ENCODE measurements at places on chromosomes 1 and 21. TPM values are rescaled to one million over a fixed set of nuclear protein-coding genes. Genes with fewer than 3 reads are reported as not detected.

GRCh38 chr1:78358165-78358564 is 132.6 kb upstream of the PTGFR start:
- no peak for DNase-seq

- no peak for DNase-seq
Observed at GRCh38 chr1:1230656-1231399, 973 bp downstream of the SDF4 start.

- DNase-seq, result no peak
Observed at GRCh38 chr1:119372503-119373086, 4.0 kb downstream of the HAO2 start.

The MANEAL gene
- total RNA-seq, result 1.8 TPM

GRCh38 chr1:233240829-233241682 is 54.5 kb downstream of the PCNX2 start:
- peak; percentile 36 for DNase-seq

- peak; percentile 46 for DNase-seq
Observed at GRCh38 chr1:23422241-23422877, 2.2 kb downstream of the TCEA3 start.

DNA sequence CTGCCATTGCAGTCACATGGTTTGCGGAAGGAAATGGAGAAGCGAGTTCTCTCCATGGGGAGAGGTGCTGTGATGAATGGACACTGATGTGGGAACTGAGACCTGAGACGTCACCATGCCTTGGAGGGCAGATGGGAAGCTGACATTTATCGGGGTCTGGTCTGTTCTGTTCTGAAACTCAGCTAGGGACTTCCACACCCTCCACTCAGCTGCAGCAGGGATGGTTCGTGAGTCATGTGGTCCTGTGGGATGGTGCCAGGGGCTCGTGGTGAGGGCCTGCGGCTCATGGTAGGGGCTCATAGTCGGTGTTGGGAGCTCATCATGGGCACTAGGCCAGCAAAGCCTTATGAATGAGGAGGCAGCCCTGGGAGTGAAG is 6.1 kb downstream of the GPR137B start:
- no peak for DNase-seq

The IL20 gene
- total RNA-seq, result not detected

The GPR3 gene
- total RNA-seq, result not detected

DNA sequence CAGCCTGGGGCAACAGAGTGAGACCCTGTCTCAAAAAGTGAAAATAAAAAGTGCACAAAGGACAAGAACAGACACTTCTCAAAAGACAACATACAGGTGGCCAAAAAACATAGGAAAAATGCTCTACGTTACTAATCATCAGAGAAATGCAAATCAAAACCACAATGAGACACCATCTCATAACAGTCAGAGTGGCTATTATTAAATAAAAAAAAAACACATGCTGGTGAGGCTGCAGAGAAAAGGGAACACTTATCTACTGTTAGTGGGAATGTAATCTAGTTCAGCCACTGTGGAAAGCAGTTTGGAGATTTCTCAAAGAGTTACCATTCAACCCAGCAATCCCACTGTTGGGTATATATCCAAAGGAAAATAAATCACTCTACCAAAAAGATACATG is 173.2 kb downstream of the SMYD3 start:
- no peak for DNase-seq

The PPFIA4 gene
- total RNA-seq, result 0.21 TPM

GRCh38 chr1:90826834-90827233 is 109.7 kb upstream of the BARHL2 start:
- DNase-seq, result no peak

DNA sequence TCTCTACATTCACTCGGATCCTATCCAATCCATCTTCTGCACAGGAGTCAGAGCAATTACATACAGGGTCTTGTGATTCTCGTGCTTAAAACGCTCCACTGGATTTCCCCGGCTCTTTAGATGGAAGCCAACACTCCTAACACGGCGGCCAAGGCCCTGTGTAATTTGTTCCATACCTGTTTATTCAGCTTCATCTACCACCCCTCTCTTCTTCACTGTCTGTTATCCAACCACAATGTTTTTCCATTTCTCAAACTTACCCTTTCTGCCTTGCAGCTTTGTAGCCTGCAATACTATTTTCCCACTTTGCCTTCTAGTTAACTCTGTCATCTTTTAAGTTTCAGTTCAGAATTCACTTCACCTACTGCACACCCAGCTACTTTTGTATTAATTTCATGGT is 249.6 kb upstream of the USP25 start:
- no peak for DNase-seq

DNA sequence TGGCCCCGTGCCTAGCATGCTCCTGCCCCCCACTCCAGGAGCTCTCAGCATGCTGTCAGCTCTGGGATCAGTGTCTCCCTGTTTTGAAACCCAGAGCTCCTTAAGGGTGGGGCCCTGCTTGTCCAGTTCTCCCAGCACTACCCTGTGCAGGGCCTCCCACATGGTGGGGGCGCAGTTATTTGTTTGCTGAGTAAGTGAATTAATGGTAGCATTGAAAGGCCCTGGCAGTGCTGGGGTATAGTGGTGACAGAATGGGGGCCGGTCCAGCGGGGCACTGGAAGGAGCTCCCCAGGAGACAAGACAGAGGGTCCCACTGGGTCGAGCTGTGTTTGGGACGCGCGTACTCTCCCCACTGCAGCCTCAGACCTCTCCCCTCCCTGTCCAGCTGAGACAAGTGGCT is 99.9 kb downstream of the NPHP4 start:
- no peak for DNase-seq

GRCh38 chr1:178275049-178275448 is 181.1 kb downstream of the RASAL2 start:
- DNase-seq, result no peak

DNA sequence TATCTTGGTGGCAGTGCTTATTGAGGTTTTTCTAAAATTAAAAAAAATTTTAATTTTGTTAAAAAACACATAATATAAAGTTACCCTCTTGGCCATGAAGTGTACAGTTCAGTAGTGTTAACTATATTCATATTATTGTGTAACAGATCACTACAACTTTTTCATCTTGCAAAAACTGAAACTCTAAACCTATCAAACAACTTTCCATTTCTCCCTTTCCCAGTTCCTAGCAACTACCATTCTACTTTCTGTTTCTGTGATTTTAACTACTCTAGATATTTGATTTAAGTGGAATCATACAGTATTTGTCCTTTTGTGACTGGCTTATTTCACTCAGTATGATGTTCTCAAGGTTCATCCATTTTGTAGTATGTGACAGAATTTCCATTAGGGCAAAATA is 55.5 kb downstream of the SLAMF6 start:
- no peak for DNase-seq

GRCh38 chr1:31843506-31843905 is 27.7 kb upstream of the SPOCD1 start:
- no peak for DNase-seq

The CCDC181 gene
- total RNA-seq, result 3.6 TPM

The PCBP3 gene
- total RNA-seq, result 6.7 TPM

The NBPF9 gene
- total RNA-seq, result 16.5 TPM

The ARHGEF19 gene
- 7.9 TPM for total RNA-seq

DNA sequence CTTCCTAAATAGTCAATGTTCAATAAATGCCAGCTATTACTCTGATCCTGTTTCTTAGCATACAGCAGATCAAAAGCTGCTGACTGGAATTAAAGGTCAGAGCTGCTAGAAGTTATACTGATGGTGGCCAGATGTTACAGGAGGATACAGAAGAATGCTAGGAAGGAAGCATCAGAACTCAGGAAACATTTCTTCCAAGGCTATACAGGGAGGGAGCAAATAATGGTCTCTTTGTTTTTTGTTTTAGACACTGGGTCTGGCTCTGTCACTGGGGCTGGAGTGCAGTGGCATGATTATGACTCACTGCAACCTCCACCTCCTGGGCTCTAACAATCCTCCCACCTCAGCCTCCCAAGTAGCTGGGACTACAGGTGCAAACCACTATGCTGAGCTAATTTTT is 175.5 kb downstream of the RGS7 start:
- DNase-seq, result no peak

DNA sequence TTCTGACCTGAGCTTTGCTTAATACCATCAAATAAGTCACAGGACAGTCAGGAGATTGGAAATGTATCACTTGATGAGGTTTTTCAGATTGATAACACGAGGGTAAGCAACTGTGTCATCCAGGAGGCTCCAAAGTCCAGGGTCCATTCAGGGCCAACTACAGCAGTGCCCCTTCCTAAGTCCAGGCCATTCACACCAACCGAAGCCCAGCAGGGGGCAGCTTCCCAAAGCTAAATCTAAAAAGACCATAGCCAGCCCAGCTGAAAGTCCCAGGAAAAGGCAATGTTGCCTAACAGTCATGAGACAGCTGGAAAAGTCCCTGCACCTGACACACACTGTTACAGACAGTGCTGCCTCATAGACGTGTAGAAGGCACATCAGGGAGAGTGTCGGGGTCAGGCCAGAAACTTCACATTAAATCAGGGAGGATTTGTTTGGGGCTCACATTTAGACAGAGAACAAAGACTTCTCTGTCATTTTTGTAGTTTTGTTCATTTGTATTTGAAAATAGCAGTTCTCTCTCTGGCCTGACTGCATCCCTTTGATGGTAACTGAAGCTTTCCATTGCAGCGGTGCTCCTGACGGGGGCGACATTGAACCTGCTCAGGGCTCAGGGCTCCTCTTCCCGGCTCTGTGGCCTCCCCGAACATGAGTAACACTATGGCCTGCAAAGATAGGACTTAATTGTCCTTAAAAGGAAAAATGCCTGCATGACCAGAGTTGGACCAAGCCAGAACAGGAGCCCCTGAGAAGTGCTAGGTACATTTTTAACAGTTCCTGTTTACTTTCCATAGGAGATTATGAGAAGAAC is 200.4 kb downstream of the NRIP1 start:
- DNase-seq, result peak; percentile 77

The KCNA3 gene
- total RNA-seq, result 1.9 TPM

The SLC45A1 gene
- 9.6 TPM for total RNA-seq

GRCh38 chr1:37038227-37039093 is 4.1 kb upstream of the GRIK3 start:
- DNase-seq, result no peak

The GPR25 gene
- total RNA-seq, result not detected

DNA sequence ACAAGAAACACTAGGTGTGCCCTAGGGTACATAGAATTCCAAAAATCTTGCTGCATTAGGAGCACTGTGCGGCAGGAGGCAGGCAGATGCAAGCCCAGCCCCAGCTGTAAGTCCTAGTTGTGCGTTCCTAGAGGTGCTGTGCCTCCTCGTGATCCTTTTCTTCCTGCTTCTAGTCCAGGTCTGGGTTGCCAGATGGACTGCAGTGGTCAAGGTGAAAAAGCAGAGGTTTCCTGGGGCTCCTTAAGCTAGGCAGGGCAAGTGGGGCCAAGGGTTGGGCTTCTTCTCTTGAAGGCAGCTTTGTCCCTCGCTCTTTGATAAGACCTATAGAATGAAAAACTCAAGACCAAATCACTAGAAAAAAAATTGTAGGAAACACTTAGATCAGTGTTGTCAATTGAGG is 21.6 kb upstream of the SLC45A3 start:
- no peak for DNase-seq

DNA sequence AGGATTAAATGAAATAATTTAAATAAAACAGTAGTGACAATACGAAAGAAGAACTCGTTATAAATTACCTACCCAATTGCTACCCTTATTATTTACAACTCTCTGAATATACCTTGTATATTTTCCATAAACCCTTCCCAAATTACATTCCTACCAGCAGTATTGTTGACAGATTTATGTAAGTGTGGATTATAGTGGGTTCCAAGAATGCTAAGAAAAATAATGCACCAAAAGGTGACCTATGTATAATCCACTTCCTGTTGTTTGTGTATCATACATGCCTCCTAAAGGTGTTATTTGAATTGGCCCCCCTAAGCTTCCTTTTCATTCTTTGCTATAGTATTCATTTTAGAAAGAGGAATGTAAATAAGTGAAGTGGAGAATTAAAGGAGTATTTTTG is 33.2 kb upstream of the CXADR start:
- DNase-seq, result no peak

The INSRR gene
- total RNA-seq, result 0.20 TPM

GRCh38 chr1:93701629-93702028 is 20.0 kb upstream of the BCAR3 start:
- DNase-seq, result no peak

The TAL1 gene
- 5.7 TPM for total RNA-seq

DNA sequence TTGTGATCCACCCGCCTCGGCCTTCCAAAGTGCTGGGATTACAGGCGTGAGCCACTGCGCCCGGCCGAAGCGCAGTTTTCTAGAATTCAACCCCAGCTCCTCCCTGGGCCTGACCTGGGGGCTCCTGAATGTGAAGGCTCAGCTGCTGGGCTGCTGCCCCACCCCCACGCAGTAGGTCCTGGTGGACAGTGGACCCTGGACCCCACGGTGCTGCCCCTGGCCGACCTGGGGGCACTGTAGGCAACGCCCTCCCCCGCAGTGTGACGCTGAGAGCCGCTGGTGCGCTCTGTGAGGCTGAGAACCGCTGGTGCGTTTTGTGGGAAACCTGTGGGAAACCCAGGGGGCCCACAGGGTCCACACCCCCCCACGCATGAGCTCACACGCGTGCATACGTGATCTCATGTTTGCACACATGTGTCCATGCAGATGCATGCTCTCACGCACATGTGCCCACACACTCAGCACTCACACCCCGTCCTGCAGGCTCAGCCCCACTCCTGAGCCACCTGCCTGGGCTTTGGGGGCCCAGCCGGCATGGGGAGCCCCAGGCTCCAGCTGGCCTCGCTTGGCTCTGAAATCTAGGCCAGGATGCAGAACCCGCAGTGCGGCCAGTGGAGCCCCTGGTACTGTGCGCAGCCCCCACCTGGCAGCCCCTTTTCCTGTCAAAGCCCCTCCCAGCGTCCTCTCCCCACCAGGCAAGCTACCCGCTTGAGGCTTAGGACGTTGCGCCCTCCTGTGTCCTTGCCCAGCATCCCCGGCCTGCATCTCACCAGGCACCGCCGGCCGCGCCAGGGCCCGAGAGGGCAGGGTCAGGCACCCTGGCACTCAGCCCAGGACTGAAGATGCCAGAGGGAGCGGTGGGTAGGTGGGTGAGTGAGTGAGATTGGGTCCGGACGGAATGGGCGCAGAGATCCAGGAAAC is 67.7 kb downstream of the COL18A1 start:
- no peak for DNase-seq

All from tibial nerve (tissue), 4 donors.